ENCODE measurements at places on chromosomes 4 and X.

GRCh38 chrX:116749943-116750342, 287.2 kb upstream of the CT83 start:
- DNase-seq = no peak

GRCh38 chrX:27438937-27439336, 24.2 kb downstream of the PPP4R3C start:
- DNase-seq = no peak

DNA sequence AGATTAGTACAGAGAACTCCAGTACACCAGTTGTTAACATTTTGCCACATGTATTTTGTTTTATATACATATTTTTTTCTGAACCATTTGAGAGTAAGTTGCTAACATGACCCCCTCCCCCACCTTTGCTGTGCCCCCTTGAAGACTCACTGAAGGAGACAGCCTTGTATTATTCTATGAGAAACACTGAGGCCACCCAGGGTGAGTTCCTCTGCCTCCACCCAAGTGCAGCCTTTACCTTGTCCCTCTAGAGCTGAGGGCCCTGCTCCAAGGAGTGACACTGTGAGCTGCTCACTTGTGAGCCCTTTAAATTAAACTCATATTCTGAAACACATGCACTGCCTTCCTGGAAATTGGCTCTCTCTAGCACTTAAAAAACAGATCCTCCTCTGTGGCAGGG, 21.1 kb downstream of the KIT start:
- DNase-seq = no peak

- DNase-seq = no peak
These were observed 1.0 kb downstream of the ZDHHC9 start for GRCh38 chrX:129842510-129843208.

GRCh38 chr4:87978681-87979080, 3.2 kb downstream of the SPP1 start:
- DNase-seq = no peak

- no peak for DNase-seq
These were observed 1571.9 kb downstream of the ADGRL3 start for GRCh38 chr4:62771983-62772557.

GRCh38 chr4:26780539-26780938, 80.1 kb upstream of the STIM2 start:
- DNase-seq = no peak

- DNase-seq = no peak
These were observed 4.2 kb downstream of the MYOZ2 start for GRCh38 chr4:119139822-119140252.

DNA sequence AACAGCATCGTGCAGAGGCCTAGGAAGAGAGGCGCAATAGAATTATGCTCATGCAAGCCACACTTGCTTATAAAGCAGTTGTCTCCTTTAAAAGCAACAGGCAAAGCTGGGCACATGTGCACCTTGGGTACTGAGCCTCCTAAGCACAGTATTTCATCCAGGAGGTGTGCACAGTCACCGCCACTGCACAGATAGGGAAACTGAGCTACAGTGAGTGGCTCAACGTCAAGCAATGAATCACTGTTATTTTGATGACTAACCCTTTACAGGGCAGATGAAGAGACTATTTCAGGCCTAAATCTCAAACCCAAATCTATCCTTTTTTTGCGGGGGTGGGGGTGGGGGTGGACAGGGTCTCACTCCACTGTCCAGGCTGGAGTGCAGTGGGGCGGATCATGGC, 42.3 kb downstream of the BCOR start:
- no peak for DNase-seq

DNA sequence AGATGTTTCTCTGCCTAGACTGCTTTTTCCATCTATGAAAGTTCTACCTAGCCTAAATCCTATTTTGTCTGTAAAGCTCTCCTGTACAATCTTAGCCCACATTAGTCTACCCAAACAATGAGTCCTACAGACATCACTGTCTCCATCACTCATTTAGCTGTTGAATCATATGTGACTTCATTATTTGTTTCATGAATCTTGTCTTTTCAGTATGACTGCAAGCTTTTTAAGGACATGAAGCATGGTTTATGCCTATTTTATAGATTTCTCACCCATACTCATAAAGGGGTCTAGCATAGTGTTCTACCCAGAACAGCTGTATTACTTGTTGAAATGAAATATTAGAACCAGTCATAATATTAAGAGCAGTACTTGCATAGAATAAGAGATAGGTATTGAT, 13.0 kb downstream of the AMMECR1 start:
- DNase-seq = no peak

- no peak for DNase-seq
These were observed 30.2 kb downstream of the SMIM14 start for GRCh38 chr4:39608451-39608850.

DNA sequence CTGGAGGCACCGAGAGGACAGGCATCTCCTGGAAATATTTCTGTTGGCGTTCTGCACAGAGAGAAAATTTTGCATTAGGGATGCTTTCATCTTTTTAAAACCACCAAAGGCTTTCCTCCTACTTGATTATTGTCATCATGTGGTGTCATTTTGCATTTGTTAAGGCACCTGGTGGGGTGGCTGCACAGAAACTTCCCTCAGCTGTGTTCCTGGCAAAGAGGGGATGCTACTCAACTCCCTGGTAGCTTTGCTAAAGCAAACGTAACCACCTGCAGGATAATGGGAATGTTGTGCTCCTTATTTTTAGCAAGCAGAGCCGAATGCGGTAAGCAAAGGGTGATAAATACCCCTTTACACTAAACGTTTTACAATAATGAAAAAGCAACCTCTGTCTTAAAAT, 229.8 kb downstream of the STIM2 start:
- no peak for DNase-seq

- no peak for DNase-seq
These were observed 117.5 kb downstream of the DCTD start for GRCh38 chr4:182799515-182800215.

- DNase-seq = no peak
These were observed 64.0 kb downstream of the NBDY start for GRCh38 chrX:56793112-56793430.

DNA sequence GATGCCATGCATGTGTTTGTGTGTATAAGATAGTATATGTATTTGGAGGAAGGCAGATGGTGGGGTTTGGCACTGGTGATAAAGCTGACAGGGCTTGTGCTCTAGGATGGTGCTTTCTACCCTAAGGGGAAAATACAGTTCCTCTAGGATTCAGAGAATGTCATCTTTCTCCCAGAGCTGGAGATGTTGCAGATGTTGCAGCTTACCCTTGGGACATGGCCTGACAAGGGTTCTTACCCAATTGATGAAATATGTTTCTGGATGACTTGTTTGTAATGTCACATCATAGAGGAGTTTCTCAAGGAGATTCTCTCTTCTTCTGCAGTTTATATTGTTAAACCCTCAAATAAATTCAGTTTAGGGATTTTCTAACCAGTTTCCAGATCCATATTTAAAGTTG, 52.5 kb upstream of the PITX2 start:
- no peak for DNase-seq

GRCh38 chrX:12610079-12610478, 181.1 kb upstream of the PRPS2 start:
- no peak for DNase-seq

DNA sequence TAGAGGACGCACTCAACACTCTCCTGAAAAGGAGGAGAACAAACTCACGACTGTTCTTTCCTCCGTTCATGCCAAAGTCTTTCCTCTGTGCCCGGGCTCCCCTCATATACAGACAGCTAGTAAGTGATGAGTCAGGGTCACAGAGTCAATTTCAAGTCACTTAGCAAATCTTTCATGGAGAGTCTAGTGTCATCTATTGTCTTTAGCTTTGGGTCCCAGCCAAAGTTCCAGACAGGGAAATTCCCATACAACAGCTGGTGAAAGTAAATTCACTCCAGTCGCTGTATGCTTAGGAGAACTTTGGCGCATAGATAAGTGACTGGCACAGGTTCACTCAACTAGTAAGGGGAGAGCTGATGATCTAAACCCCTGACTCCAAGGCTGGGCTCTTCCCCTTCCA, 226.5 kb downstream of the MID1 start:
- DNase-seq = no peak

GRCh38 chrX:53048169-53049126, at the start of gene GPR173:
TSS of gene GPR173 (plus strand) at chrX:53048789. CDS start at chrX:53076622, 27,833 bp downstream.
- no peak for DNase-seq

DNA sequence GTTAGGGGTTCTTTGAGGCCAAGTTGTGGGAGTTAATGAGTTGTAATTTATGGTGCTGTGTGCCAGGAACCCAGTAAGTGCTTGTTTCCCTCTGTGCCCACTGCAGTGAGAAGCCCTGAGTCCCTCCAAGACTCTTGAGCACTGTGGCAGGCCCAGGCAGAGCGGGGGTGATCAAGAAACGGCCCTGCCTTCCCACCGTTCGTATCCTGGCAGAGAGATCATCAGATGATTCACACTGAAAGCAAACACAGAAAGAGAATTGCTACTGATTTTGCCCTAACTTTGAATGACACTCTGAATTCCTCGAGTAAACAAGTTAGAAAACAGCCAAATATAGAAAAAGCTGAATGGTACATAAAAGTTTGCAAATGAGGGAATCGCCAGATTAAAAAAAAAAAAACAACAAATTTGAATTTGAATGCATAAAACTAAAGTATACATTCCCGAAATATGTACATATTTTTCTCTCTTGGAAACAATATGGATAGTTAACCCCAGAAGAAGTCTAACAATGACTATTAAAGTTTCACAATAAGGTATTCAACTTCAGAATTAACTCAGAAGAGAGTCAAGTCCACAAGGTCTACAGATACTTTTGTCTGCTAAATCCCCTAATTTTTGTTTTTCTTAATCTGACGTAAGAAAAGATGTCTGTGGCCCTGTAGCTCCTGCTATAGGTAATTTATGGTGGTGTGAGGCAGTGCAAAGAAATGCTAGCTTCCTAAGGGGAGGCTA, 71.8 kb downstream of the AFAP1 start:
- DNase-seq = no peak

GRCh38 chrX:31499109-31499508, 427.3 kb upstream of the FTHL17 start:
- no peak for DNase-seq

GRCh38 chrX:964831-965416, 247.5 kb downstream of the CRLF2 start:
- DNase-seq = no peak

- no peak for DNase-seq
These were observed 120.4 kb upstream of the DUSP21 start for GRCh38 chrX:44723426-44723825.

DNA sequence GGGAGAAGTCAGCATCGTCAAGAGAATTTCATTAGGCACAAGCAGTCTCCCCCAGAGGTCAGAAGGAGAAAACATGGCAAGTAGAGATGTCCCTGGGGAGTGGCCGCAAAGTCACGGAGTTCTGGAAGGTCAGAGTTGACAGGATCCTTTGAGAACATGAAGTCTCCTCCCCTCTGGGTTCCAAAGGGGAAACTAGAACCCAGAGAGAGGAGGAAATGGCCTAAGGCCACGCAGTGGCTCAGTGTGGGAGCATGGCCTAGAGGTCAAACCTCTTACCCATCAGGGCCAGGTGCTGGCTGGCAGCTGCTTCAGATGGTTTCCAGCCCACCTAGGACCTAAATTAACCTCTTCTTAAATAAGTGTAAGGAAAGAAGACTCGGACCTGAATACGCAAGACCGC, 884 bp downstream of the IDH3G start:
- no peak for DNase-seq

GRCh38 chr4:78379991-78380729, 171.4 kb upstream of the ANXA3 start:
- no peak for DNase-seq

GRCh38 chr4:176262243-176262642, 6.8 kb downstream of the ASB5 start:
- DNase-seq = no peak

GRCh38 chr4:104649631-104650030, 154.9 kb upstream of the CXXC4 start:
- no peak for DNase-seq

- peak; percentile 32 for DNase-seq
These were observed at the start of gene MSL3 for GRCh38 chrX:11757719-11758399. TSS of gene MSL3 (plus strand) at chrX:11758237. CDS start at chrX:11758264, 27 bp downstream.

DNA sequence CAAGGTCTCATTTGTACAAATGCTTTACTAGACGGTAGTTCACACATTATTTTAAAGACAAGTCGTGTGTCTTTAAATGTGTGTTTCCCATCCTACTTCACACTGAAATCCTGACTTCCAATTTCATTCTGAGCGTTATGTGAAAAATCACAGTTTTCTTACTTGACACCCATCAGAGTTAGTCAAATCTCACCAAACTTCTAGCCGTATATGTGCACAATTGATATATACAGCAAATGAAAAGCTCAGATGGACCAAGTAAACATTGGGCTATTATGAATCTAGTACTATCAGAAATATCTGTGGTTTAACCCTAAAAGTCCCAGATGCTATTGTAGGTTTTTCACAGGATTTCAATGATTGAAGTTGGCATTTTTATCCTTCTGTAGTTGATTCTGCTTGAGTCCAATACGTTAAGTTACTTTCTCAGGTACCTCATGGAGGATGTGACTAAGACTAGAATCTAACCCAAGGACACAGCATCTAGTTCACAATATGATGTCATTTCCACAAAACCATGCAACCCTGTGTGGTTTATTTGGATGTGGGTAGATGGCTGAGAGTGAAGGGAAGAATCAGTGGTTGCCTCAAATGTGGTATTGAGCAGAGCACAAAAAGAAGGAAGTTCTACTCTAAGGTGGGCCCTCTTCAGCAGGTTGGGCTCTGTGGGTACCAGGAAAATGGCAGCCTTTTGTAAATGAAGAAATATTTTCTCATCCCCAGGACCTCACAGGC, 22.1 kb upstream of the TRIM60 start:
- DNase-seq = peak; percentile 4

DNA sequence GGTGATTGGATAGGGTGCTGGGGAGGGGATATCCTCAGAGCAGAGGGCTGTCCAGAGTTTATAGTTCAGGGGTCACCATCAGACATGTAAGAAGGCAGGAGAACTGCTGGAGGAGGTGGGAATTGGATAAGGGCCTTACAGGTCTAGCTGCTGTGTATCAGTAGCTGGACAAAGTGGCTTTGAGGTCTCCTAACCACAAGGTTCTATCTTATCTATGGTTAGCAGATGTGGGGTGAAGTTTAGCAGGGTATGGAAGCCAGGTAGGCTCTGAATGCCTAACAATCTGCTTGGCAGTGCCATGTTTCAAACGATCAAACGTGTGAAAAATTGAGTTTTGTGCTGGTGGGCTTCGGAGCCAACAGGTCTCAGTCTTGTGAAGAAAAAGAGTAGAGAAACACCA, 32.1 kb upstream of the MAGEA8 start:
- DNase-seq = no peak

DNA sequence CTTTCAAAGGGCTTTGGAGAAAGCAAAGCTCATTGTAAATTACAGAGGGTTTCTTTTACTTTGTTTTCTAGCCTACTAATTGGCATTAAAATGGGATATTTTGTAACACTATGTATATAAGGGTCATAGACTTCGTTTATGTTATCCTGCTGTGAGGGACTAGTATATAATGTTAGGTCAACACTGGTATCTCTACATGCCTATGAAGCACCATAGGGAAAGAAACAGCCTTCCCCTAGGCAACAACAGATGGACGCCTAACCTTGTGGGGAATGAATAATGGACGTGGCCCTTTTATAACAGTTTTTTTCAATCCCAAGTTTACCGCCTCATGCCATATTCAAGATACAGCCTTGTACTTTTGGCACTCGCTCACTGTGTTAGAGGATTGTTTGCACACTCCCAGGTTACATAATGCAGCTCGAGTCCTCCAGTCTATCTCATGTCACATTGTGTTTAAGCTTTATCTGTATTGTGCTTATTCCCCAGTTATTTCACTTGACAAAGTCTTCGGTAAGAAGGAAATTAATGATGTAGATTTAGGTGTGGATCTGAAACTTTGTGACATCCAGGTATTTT, 711.0 kb downstream of the RPA4 start:
- no peak for DNase-seq
